Esophagus mucosa (tissue), 1 donor: ENCODE measurements at places on chromosomes 12 and 14. TPM values are rescaled to one million over a fixed set of nuclear protein-coding genes. Genes with fewer than 3 reads are reported as not detected.

- ATAC-seq: no peak
These were observed 185.7 kb upstream of the PPFIA2 start for GRCh38 chr12:81944886-81945285.

The TIMM9 gene
- total RNA-seq: 33.8 TPM

DNA sequence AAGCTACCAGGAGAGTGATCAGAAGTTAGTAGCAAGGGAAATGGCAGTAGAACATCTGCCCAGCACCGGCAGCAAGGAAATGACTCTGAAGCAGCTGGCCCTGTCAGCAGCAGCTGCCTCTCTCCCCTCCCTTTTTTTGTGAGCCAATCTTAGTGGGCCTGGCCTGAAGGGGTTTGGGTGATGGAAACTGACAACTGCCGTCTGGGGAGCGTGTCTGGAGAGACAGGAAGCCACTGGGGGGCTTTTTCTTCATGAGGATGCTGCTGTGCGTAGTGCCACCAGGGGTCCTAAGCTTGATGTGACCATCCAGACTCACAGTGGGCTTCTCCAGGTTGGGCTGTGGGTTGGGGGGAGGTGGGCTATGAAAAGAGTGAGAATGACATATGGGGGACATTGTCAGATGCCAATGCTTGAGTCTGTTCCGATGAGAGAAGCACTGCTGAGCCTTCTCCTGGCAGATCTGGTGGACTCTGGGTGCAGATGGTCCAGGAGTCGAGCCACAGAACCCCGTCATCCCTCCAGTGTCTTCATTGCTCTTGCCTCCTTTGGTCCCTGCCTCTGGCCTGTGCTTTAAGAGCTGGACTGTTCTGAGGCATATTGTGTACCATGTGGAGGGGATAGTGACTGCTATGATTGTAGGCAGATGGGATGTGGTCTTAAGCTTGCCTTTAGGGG, 87.6 kb upstream of the HIF1A start:
- no peak for ATAC-seq

GRCh38 chr14:84929086-84929485, 600.9 kb upstream of the FLRT2 start:
- no peak for ATAC-seq

The PLBD1 gene
- total RNA-seq: 56.5 TPM

DNA sequence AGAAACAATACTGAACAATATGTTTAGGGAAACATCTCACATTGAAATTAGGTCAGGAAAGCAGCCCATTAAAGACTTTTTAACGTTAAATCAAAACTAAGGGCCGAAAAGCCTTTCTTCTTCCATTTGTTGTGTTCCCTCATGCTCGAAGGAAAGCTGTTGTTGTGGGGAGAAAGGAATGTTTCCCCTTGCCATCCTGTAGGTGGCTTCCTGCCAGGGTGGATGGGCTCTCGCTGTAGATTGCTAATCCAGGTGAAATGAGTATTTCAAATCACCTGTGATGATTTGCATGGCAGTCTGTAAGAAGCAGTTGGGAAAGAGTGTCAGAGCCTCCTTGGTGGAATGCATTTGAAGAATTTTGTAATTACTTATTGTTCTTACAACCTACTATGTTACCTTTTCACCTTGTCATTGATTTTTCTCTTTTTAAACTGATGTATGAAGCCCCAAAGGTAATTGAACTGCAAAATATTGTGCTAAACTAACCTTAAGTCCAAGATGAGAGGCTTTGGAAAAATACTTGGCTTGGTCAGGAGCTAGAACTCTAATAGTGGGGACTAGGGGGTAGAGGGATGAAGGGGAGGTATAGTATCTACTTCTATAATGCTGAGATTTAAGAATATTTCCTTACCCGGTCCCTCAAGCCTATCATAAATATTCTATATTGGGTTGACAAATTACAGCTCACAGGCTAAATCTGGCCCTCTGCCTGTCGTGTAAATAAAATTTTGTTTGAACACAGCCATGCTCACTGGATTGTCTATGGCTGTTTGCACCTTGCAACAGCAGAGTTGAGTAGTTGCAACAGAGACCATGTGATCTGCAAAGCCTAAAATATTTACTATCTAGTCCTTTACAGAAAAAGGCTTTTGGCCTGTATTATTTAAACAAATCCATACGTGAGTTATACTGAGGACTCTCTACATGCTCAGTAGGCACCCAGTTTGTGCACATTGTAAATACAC, 7.7 kb upstream of the DCP1B start:
- no peak for ATAC-seq

DNA sequence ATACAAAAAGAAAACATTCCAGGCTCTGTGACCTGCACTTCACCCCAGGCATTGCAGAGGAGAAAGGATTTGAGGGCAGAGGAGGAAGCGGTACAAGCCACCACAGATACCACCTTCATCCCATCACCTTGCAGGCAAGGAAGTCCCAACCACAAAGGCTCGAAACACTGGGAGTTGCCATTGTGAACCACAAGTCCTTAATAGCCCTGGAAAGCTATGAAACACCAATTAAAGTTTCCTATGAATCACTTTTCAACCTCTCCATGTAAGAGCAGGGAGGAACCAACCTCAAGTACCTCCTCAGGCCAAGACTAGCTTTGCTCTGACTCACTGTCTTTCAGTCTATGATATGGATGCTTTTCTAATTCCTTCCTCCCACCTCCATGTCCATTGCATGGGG, 27.0 kb downstream of the MAP3K9 start:
- ATAC-seq: peak; percentile 87

GRCh38 chr14:43651896-43652295, 855.2 kb downstream of the FSCB start:
- no peak for ATAC-seq

DNA sequence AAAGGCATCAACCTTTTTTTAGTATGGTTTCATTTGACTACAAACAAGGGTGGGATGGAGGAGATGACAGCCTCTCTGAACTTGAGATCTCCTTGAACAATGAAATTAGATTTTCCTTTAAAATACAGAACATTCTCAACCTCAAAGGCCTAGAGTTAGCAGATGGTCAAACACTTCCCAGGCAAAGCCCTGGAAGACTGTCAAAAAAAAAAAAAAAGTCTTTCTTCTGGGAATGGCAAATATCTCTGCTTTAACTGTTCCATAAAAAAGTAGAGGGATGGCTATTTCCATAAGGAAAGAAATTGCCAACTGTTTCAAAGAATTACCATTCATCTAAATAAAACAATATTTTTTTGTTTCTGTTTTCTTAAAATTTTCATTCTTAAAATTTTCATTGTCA, 870.8 kb downstream of the GALC start:
- no peak for ATAC-seq

DNA sequence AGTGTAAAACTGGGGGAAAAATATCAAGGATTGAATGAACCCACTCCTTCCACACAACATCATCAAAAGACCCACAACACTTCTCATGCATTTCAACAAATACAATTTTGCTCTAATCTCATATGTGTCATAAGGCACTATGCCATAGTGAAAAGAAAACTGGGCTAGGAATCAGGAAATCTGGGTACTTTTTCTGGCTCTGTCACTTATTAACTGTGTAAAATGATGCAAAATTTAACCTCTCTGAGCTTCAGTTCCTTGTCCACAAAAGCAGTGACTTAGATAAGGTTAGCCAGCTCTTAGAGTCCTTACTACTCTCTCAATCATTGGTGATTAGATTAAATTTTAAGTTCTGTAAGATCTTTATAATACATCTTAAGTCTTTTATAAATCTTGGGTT, 250.5 kb upstream of the SOX5 start:
- no peak for ATAC-seq

GRCh38 chr12:132525833-132526455, 36.0 kb downstream of the FBRSL1 start:
- no peak for ATAC-seq

The TAS2R20 gene
- total RNA-seq: 0.96 TPM

DNA sequence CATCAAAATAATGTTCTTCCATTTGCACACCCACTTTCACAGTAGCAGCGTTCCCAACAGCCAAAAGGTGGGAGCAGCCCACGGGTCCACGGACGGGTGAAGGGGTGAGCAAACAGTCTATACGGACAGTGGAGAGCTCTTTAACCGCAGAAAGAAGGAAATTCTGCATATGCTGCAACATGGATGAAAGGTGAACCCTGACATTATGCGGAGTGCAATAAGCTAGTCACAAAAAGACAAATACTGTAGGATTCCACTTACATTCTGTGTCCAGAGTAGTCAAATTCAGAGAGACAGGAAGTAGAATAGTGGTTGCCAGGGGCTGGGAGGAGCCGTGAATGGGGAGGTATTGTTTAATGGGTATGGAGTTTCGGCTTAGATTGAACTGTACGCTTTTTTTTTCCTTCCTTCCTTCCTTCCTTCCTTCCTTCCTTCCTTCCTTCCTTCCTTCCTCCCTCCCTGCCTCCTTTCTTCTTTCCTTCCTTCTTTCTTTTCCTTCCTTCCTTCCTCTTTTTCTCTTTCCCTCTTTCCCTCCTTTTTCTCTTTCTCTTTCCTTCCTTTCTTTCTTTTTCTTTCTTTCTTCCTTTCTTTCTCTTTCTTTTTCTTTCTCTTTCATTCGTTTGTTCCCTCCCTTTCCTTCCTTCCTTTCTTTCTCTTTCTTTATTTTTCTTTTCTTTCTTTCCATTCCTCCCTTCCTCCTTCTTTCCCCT, 15.8 kb upstream of the ANKRD9 start:
- ATAC-seq: peak; percentile 29

GRCh38 chr12:121574025-121574424, 6.8 kb downstream of the KDM2B start:
- no peak for ATAC-seq

- peak; percentile 59 for ATAC-seq
These were observed at the start of gene TMTC1 for GRCh38 chr12:29783773-29784666. Gene TMTC1 (minus strand): TSS chr12:29783942. CDS start chr12:29783751, 191 bp downstream.

The SPSB2 gene
- 6.4 TPM for total RNA-seq

The TAS2R50 gene
- total RNA-seq: 0.68 TPM

The TMEM30B gene
- 14.7 TPM for total RNA-seq

The TMPRSS12 gene
- not detected for total RNA-seq

DNA sequence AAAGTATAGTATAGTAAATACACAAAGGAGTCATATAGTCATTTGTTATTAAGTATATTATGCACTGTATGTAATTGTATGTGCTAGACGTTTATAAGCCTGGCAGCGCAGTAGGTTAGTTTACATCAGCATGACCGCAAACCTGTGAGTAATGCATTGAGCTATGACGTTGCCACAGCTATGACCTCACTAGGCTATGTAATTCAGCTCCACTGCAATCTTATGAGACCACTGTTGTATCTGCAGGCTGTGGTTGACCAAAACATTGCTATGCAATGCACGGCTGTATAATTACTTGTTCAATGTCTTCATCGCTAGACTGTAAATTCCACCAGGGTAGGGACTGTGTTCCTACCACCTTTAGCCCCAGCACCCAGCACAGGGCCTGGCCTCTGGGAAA, 53.2 kb upstream of the VASH1 start:
- no peak for ATAC-seq

- no peak for ATAC-seq
These were observed 24.8 kb upstream of the MTHFD1 start for GRCh38 chr14:64363265-64363846.

GRCh38 chr12:127680516-127680915, 586.5 kb upstream of the TMEM132C start:
- ATAC-seq: no peak

- no peak for ATAC-seq
These were observed 228.4 kb upstream of the NPAS3 start for GRCh38 chr14:32710231-32710671.

- no peak for ATAC-seq
These were observed 67.1 kb upstream of the HIF1A start for GRCh38 chr14:61628016-61628725.

GRCh38 chr12:119710965-119711551, 43.1 kb downstream of the PRKAB1 start:
- peak; percentile 85 for ATAC-seq
